ENCODE measurements at places on chromosomes 2 and 18. TPM values are rescaled to one million over a fixed set of nuclear protein-coding genes. Genes with fewer than 3 reads are reported as not detected.

Gene FLACC1
- total RNA-seq = 5.0 TPM

Gene ANKRD53
- 1.4 TPM for total RNA-seq

Gene RPRM
- not detected for total RNA-seq

Gene RND3
- total RNA-seq = not detected

Gene MYOM1
- total RNA-seq = 12.8 TPM

Gene BMP10
- not detected for total RNA-seq

Gene SP100
- 554 TPM for total RNA-seq

Gene STRADB
- 20.6 TPM for total RNA-seq

Gene ZSWIM2
- total RNA-seq = not detected

Gene ZNF385B
- not detected for total RNA-seq

Gene ATP8B1
- total RNA-seq = 0.27 TPM

Gene POLR1B
- total RNA-seq = 32.5 TPM

Gene NAT8
- total RNA-seq = not detected

Gene STPG4
- 0.90 TPM for total RNA-seq

Gene UPP2
- not detected for total RNA-seq

Gene SATB2
- 0.49 TPM for total RNA-seq

Gene BOLL
- not detected for total RNA-seq

Gene SIX3
- not detected for total RNA-seq

Gene CGREF1
- total RNA-seq = not detected

Gene TRIM43B
- total RNA-seq = not detected

Gene DYSF
- 0.17 TPM for total RNA-seq

Gene CCDC121
- total RNA-seq = 1.3 TPM

Gene B3GNT7
- 14.3 TPM for total RNA-seq

Gene COLEC12
- total RNA-seq = not detected

Gene AQP12B
- not detected for total RNA-seq

Gene COL4A4
- total RNA-seq = 34.6 TPM

Gene UGT1A5
- not detected for total RNA-seq

Gene CERS6
- 5.5 TPM for total RNA-seq

Gene RAPGEF4
- not detected for total RNA-seq

Gene IL1R2
- total RNA-seq = not detected

Gene ALPP
- not detected for total RNA-seq

Gene SERPINB11
- not detected for total RNA-seq

Gene TGFA
- total RNA-seq = not detected

Gene PSMA8
- 1.0 TPM for total RNA-seq

Gene GPR155
- 17.6 TPM for total RNA-seq

Gene CHRND
- total RNA-seq = not detected

Gene SERPINB3
- not detected for total RNA-seq
